ENCODE measurements at places on chromosomes 1 and 21.

GRCh38 chr21:42532466-42533181 is 19.0 kb downstream of the SLC37A1 start:
- DNase-seq: no peak

DNA sequence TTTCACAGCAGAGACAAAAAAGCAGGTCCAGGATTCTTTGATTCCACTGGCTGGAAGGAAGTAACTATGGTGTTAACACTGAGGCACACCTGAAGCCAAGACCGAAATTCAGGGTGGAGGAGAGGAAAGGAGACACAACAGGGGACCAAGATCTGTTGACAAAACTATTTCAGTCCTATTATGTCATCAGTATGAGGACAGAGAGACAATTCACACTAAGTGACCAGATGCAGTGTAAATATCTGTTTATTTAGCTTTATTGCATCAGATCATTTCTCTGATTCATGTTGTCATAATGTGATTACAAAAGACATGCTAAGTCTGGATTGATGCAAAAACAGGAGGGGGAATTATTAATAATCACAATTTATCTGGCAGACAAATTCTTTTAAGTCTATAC is 118.8 kb downstream of the SIPA1L2 start:
- DNase-seq: no peak

- DNase-seq: no peak
These were observed 9.6 kb upstream of the SIM2 start for GRCh38 chr21:36689324-36689723.

GRCh38 chr1:167893798-167894197 is 20.1 kb downstream of the ADCY10 start:
- DNase-seq: no peak

DNA sequence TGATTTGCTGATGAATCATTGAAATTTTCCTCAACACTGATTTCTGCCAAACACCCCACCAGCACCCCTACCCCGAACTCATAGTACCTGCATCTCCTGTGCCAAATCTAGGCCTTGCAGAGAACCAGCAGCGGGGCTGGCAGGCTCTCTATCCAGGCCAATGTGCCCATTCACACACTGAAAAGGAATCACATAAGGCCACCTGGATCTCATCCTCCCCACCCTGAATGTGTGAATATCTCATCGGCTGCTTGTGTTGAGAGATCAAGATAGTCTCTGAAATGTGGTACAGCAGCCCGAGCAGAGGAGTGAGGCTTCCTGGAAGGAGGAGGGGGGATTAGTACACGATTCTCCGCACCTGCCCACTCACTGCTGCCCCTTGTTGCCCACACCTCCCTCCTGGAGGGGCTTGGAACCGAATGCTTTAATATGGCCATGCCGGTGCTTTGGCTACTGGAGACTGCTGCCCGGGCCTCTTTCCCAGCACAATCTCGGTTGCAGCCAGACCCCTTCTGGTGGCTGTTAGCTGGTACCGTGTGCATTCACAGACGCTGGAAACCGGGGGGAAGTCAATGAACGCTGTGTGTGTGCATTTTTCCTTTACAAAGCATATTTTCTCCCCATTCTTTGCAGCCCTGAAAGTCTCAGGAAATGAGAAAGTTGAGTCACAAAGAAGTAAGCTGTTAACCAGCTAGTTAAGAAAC is 619.5 kb downstream of the MATN1 start:
- DNase-seq: no peak

DNA sequence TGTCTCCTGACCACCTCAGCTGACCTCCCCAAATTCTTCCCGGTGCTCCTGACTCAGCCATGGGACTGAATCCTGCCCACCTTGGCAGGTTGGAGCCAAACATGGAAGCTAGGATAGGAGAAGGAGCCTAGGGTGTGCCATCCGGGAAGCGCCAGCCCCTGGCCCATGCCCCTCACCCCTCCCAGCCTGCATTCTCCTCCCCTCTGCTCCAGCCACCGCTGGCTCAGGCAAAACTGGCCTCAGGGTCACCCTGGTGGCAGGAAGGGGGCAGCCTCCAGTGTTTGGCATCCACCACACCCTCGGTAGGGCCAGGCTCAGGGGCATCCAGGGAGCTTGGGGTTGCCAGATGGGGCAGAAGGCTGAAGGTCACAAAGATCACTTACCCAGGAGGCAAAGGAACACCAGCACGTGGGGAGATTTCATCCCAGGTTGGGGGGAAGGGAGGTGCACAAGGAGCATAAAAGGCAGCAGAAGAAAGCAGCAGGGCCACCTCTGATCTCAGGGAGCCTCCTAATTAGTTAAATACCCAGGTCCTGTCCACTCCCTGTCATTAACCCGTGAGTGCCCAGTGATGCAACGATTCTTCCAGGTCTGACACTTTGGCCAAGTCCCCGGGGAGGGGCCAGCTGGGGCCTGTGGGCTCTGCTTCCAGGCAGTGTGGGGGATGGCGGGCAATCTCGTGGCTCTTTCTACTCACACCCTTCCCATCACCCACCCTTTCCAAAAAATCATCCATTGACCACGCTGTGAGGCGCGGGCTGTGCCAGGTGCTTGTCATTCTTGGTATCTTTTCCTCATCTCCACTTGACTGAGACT is at the start of gene PLA2G2E:
Gene PLA2G2E (minus strand): TSS at position 481 of the 816 bp plus-strand sequence. CDS start 58 bp downstream, at position 423.
- DNase-seq: no peak

DNA sequence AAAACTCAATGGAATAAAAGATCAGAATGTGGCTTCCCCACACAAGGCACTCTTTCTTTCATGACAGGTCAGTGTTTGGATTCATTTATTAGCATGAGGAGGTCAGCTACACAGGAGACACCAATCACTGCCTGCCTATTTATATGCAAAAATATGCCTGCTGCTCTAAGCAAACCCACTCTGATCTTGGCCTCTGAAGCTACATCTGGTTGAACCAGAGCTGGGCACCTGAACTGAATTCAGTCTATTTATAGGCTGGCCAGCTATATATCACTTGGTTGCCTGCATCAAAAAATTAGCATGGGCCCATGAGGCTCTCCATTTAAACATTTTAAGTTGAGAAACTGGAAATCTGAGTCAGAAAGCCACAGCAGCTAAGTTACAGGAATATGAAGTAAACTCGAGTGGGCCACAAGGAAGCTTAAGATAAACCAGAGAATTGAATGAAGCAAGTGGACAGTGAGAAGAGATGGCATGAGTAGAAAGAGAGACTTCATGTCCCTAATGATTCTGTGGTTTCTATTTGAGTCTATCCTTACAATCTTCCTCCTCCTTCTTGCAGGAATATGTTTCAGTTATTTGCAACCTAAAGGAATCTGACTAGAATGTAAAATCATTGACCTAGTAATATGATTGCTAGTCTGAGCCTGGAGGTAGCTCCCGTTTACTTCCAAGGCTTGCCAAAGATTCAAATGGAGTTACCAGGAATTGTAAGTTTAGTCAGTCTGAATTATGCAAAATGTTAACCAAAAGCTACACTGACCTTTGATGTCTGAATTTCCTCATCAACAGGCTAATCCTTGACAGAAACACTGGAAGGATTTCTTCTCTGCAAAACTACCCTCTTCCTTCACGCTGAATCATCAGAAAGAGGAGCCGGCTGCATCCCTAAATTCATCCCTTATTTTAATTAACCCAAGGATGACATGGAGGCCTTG is 17.7 kb downstream of the DDAH1 start:
- no peak for DNase-seq
